ENCODE measurements at places on chromosomes 1 and 21.

DNA sequence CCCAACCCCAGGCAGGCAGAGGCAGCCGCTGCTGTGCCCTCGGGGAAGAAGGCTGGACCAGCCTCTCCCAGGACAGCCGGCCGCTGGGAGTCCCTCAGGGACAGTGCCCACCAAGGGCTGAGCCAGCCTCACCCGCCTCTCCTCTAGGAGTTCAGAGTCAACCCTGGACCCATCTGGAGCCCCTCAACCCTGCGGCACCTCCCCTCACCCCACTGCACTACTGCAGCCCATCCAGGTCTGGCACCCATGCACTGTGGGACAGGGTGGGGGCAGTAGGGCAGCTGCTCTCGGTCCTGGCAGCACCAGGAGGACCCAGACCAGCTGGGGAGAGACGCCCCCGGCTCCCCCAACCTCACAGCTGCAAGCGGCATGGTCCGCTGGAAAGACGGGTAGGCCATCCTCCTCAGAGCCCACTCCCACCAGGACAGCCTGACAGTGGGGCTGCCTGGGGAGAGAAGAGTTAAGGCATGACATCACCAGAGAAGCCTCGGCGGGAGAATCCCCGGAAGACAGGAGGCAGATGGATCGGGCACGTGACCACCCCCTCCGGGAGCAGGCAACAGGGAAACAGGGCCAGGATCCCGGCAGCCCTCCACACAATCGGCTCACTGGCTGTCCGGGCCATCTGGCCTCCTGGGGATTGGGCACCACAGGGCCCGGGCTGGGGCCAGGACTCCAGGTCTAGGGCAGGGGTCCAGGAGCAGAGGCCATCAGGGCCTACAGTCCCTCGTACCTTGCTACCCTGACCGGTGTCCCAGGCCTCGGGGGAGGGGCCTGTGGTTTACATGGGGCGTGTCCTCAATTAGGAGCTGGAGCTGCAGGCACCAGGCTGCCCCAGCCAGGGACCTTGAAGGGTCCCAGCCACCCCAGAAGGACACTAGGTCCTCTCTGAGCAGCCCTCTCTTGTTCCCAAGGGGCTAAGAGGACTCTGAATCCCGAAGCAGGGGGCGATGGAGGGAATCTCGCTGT lies 3.1 kb downstream of the ACAP3 start:
- DNase-seq = peak; percentile 57

DNA sequence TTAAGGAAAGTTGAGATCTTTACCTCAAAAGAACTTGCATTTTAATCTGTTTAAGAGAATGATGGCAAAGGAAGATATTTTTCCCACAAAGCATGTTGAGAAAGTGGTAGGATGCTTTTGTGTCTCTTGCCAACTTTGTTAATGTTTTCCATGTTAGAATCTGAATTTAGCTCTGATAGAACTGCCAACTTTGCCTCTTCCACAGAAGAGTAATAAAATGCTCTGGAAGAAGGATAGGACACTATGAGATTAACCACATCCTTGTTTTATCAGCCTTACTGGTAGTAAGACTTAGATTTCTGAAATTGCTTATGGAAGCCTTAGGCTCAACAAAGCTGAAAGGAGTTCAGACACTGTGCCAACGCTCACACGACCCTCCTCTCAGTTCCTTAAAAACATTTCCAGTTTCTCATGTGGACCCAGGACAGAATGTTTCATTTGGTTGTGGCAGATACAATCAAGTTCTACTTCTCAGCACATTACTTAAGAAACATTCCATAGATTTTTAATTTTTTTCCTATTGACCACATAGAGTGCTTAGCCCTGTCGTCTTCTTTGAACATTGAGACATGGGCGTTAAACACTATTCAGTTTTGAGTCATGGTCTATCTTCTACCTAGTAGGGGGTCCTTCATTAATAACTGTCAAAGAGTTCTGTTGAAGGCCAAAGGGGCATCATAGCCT lies 59.0 kb downstream of the MTR start:
- DNase-seq = no peak

- no peak for DNase-seq
Measured at GRCh38 chr1:84749427-84749826, 59.2 kb upstream of the SSX2IP start.

DNA sequence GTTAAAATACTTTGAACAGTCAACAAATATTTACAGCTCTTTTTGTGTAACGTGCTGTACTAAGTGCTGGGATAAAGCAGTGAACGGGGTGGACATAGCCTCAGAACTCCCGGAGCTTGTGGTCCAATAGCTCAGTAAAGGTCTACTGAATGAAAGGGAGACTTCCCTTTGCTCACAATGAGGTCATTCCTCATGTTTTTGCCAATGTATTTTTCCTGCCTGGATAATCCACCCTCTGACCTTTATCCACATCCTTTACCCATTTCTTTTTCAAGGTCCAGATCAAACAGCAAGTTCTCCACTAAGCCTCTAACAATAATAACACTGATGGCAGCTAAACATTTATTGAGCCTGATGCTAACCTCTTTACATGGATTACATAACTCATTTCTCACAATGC lies 55.9 kb downstream of the LEPR start:
- no peak for DNase-seq

DNA sequence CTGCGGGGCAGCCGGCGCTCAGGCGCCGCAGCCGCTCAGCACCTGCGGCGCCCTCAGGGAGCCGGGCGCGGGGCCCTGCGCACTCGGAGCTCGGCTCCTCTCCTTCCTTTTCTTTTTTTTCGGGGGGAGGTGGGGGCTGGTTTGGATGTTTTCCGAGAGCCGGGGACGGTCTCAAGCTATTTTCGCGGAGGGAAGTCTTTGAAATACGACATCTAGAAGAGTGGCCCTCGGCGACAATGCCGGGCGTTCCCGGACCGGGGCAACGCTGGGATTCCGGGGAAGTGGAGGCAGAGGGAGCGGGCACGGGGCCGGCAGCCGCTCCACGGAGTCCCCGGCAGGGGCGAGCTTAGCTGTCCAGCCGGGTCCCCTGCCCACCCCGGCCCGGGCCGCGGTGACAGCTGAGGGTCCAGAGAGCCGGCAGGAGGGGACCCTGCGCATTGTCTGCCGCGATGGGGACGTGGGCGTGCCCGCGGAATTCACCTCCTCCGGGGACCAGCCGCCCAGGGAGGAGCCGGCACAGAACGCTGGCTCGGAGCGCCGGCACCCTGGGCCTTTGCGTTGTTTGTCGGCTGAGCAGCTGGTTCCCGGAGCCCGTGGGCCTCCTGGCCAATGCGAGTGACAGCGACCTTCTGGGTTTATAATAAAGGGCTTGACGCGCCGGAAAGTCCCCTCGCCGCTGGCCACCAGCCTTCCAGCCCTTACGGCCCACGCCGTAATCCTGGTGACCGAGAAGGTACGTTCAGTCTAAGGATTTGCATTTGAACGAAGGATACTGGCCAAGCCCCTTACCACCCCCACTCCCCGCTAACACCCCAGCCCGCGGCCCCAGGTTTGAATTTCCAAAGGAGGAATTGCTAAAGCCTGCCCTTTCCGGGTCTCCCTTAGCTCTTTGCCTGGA lies 582 bp downstream of the SLC37A1 start:
- no peak for DNase-seq

GRCh38 chr1:93620841-93621210 lies 60.8 kb downstream of the BCAR3 start:
- no peak for DNase-seq

GRCh38 chr1:235971571-235972310 lies 93.1 kb downstream of the NID1 start:
- DNase-seq = peak; percentile 97

- no peak for DNase-seq
Measured at GRCh38 chr21:45562965-45563364, 20.7 kb upstream of the SLC19A1 start.

Data from muscle of back (tissue), 13 donors.